ENCODE measurements at places on chromosomes 13 and 19.
A peak's percentile ranks its signal among the peaks of the same experiment; 100 is the strongest.

DNA sequence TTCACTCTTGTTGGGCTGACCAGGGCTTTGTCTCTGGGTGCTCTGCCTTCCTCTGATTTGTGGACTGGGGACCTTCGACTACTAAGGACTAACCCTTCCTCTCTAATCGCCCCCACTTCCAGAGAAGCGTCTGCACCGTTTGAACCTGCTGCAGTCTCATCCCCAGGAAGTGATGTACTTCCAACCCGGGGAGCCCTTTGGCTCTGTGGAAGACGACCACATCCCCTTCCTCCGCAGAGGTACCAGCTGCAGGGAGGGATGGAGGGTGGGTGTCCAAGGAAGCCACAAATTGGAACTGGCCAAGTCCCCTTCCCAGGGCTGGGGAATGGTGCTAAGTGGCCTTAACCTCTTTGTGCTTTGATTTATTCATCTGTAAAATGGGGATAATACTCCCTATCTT is 9.2 kb downstream of the QPCTL start:
- no peak for DNase-seq

DNA sequence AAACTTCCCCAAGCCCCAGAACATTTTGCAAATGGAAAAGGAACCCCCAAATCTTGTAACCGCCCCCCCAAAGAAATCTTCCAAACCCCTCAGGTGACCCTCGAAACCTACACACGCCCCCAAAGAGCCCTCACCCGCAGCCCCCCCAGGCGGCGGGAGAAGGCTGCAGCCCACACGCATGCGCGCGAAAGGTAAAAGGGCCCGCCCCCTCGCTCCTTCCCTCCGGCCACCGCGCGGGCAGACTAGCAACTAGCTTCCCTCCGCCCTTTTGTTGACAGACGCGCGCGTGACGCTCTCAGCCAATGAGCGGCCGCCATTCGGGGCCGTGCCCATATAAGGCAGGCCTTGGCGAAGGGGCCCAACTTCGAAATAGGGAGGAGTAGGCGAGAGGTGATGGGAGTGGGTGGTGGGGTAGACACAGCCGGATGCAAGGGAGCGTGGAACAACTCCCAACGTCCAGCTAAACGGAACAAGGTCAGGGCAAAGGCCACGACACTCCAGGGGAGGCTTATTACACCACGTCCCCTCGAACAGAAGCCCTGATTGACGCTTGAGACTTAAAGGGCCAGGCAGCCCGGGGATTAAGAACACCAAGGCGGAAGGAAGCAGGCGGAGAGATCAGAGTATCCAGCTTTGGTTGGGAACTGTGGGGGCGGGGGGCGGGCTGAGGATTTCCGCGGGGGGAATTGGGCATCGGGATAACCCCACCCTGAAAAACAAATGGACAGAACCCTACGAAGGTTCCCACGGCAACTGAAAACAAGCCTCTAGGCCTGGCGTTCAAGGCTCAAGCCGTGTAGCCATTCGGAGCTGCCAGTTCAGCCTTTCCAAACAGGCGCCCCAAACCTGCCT is 13.3 kb downstream of the FBXO46 start:
- peak; percentile 100 for DNase-seq

DNA sequence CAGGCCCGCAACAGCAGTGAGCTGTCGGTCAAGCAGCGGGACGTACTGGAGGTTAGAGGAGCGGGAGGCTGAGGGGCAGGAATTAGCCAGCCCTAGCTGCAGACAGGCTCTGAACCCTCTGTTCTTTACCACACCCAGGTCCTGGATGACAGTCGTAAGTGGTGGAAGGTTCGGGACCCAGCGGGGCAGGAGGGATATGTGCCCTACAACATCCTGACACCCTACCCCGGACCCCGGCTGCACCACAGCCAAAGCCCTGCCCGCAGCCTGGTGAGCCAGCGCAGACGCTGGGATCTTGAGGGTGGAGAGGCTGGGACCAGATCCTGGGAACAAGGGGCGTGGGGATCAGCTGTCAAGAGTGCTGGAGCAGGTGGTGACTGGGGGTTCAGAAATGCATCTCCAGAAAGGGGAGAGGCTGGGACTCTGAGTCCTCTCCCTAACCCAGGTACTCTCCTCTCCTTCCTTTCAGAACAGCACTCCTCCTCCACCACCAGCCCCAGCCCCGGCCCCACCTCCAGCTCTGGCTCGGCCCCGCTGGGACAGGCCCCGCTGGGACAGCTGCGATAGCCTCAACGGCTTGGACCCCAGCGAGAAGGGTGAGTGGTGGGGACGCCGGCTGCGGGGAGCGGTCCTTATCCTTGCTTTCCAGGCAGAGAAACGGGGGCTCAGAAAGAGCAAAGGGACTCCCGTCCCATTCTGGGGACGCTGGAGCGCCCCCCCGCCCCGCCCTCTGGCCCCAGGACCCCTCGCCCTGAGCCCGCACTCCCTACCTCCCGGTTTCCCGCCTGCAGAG is 10.4 kb downstream of the EPS8L1 start:
- DNase-seq: no peak

GRCh38 chr19:16457195-16457953 is 14.4 kb downstream of the EPS15L1 start:
- peak; percentile 59 for DNase-seq

- DNase-seq: no peak
Observed at GRCh38 chr13:49749848-49750247, 42.6 kb downstream of the KPNA3 start.

DNA sequence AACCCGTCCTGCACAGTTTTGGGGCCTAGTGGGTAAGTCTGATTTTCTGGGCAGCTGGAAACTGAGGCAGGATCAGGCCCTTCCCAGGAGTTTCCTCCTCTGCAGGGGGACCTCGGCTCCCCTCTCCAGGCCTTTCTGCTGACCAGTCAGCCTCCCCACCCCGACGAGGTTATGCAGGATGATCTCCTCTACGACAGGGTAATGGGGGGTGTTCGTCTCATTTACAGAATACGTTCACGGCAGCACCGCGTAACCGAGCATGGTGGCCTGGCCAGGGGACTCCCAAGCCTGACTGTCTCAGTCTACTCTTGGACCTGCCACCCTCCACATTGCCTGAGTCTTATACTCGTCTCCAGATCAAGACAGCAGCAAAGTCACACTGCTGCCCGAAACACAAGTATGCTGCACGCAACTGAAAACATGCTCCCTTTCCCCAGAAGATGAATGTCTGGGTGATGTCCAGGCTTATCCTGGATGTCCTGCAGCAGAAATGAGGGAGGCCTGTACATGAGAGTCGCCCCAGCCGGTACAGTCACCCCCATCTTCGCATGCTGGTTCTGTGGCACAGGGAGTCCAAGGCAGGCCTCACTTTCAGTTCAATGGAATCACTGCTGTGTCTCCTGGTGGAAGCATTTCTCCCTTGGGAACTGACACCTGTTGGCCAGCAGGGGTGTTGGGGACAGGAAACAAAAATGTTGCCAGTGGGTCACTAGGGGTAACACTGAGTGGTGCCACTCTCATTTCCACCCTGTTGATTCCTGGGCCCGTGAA is 120.8 kb downstream of the SOX1 start:
- no peak for DNase-seq

GRCh38 chr13:55816976-55817601 is 1323.6 kb upstream of the PRR20A start:
- DNase-seq: no peak

GRCh38 chr13:108357228-108357627 is 87.7 kb downstream of the TNFSF13B start:
- DNase-seq: no peak

DNA sequence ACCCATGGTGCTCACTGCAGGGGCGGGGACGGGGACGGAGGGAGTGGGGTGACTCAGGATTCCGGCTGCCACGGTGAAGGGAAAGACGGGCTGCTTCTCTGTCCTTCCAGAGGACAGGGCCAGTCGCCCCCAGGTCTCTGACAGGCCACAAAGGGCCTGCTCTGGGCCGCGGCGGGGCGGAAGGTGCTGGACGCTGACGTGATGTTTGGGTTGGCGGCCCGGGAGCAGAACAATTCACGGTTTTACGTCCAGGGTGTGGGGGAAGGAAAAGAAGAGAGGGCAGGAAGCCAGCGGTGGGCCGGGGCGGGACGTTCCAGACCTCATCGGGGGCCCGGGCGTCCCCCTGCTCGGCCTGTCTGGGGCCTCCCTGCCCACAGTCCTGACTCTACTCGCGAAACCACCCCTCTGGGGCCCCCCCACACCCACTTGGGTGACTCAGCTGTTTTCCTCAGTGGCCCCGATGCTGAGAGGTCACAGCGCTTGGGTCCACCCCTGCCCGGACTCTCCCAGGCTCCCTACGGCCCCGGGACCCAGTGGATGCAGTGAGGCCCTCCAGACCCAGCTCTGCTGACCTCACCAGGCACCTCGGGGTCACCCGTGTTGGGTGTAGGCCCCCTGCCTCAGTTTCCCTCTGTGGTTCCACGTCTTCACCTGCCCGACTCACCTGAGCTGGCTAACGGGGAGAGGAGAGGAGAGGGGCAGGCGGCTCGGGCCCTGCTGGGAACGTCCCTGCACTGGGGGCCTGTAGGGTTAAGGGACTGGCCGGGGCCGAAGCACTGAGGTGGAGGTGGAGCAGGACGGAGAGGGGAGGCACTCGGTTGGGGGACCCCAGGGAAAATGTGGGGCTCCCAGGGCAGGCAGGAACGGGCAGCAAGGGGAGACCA is 29.2 kb downstream of the PIP5K1C start:
- DNase-seq: peak; percentile 83

DNA sequence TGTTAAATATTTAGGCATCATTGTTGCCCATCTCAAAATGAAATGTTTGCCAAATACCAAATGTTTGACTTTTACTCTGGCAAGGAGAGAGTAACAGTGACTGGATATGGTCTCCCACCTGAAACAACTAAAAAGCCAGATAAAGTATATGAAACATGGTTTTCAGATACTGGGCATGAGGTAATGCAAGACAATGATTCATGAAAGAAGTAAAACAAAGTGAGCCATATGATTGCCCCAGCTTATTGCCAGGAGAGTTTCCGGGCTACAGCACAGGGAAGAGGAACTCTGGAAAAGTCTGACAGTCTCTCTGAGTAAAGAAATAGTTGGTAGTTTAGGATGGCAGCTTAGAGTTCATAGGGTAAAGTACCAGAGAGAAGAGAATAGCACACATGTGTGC is 354.6 kb downstream of the DNAJC15 start:
- peak; percentile 22 for DNase-seq

DNA sequence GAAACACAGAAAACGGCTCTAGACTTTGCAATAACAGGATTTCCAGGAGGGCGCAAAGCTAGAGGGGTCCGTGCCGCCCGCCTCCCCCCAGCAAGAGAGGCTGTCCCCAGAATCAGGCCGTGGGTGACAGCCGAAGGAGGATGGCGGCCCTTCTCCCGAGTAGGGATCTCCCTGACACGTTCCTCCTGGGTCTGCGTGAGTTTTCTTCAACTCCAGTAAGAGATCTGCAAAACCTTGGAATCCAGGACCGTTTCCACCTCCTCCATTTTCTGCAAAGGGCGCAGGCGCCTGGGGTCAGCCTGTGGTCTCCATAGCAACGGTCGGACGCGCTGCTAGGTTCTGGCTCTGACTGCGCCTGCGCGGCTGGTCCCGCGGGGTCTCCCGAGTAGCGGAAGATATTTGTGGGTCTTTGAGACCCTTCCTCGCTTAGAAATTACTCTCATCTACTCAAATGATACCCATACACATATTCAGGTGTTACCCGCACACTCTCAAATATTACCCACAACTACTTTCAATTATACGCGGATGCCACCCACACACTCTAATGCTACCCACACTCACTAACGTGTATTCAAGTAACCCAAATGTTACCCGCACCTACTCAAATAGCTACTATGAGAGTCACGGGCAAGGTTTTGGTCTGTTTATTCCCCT is 2.1 kb downstream of the PNMA8C start:
- peak; percentile 91 for DNase-seq

- DNase-seq: no peak
Observed at GRCh38 chr13:104355041-104355670, 1288.9 kb upstream of the SLC10A2 start.

DNA sequence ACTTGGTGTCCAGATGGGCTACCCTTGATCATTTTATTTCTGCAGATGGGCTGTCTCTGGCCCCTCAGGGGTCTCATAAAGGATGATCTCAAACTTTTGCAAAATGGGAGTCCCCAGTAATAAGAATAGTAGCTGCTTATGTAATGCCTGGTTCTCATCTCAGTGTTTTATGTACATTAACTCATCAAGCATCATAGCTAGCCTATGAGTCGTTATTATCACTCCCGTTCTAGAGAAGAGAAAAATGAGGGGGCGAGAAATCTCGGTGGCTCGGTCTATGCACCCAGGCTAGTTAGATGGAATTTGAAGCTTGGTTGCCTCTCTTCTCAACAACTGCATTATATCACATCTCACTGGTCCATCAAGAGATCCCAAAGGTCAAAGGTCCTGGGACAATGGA is 3.4 kb downstream of the CACNG6 start:
- no peak for DNase-seq

GRCh38 chr19:42129399-42130253 is 2.6 kb downstream of the POU2F2 start:
- peak; percentile 76 for DNase-seq

DNA sequence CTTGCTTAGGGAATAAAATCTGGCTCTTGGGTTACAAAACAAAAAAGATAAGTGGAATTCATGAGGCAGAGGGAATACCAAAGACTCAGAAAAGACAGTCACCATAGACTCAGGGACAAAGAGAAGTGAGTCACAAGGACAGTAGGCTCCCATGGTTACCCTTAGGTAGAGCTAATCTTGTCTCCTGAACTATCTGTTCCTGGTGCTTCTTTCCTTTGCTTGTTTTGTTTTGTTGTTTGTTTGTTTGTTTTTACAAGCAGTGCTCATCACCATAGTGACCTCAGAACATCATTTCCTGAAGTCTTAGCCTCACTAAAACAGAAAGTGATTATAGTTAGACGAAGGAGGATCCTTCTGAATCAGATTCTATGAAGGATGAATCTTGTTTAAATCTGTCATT is 142.3 kb upstream of the SOX21 start:
- DNase-seq: no peak

DNA sequence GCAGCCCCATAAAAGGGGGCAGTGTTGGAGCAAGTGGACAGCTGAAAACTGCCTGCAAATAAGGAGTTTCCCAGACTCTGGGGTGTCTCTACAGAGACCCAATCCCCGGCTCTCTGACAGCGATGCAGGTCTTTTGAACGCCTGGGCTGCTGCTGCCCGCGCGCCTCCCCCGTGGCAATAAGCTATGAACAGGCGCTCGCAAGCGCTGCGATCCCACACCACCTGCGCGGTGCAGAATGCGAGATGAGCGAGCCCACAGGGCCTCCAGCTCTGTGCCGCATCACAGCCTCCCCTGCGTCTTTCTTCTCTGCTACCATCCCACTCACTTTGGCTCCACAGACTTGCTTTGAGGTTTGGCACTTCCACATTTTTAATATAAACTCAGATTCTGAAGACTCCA is 62.3 kb downstream of the KCTD15 start:
- DNase-seq: no peak

GRCh38 chr19:57212109-57212508 is 18.7 kb upstream of the AURKC start:
- DNase-seq: no peak

DNA sequence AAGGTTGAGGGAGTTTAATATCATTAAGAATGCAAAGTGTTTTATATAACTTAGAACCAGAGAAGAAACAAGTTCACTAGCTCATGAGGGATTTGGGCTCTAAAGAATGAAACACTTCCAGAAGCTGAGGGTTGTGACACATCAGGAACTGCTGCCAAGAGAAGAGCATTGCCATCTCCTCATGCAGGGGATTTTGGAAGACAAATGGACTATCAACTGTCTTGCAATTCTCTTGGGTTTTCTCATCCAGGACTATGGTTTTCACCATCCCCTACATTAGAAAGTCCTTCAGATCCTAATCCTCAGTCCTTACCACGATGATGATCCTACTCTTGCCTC is 59.7 kb upstream of the KL start:
- no peak for DNase-seq
